ENCODE measurements at places on chromosomes 6 and 20.

- no peak for DNase-seq
Observed at GRCh38 chr6:91341473-91341872, 754.6 kb upstream of the MAP3K7 start.

GRCh38 chr6:158754738-158755137 is 64.4 kb downstream of the EZR start:
- DNase-seq = no peak

- DNase-seq = no peak
Observed at GRCh38 chr6:117143647-117144046, 121.7 kb upstream of the VGLL2 start.

DNA sequence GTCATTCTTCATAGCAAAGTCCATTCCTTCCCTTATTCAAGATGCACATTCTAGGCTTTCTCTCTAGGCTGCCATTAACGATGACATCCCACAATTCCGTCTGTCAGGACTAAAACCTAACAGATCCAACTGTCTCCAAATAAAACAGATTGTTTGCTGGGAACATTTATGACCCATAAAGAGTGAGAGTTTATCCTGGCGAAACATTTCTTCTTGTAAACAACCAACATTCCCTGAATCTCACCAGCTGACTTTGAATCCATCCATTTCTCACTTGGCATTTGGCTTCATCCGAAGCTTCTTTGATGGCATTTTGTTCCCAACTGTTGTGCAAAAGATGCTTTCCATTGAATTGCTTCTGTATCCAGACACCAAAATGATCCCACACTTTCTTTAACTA is 93.1 kb downstream of the OLIG3 start:
- no peak for DNase-seq

DNA sequence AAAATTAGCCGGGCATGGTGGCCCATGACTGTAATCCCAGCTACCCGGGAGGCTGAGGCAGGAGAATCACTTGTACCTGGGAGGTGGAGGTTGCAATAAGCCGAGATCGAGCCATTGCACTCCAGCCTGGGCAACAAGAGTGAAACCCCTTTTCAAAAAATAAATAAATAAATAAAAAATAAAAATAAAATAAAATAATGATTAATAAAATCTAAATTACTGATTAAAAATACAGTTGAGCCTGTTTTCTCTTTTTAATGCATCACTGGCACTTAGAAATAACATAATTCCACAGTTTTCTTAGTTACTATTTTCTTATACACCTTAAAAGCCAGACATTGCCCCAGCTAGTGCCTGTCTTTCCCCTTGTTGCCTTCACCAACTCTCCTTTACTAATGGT is 922.8 kb upstream of the GJE1 start:
- no peak for DNase-seq

GRCh38 chr20:31641391-31641790 is 3.7 kb downstream of the COX4I2 start:
- DNase-seq = no peak

DNA sequence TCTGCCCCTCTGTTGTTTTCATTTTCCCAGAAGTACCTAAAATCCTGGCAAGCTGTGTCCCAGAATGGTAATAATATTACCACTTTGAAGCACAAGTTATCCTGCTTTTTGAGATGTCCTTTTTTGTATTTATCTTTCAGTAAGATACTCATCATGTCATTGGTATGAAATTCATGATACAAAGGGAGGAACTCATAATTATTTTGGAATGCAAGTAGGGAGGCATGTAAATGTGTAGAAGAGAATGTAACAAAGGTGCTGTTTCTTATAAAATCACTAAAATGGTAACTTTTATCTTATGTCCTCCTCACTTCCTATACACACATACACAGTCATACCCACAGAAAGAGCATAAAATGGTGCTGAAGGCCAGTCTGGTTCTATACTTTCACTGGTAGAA is 109.9 kb downstream of the CD2AP start:
- no peak for DNase-seq

- DNase-seq = no peak
Observed at GRCh38 chr6:73929405-73929804, 233.4 kb downstream of the CD109 start.

DNA sequence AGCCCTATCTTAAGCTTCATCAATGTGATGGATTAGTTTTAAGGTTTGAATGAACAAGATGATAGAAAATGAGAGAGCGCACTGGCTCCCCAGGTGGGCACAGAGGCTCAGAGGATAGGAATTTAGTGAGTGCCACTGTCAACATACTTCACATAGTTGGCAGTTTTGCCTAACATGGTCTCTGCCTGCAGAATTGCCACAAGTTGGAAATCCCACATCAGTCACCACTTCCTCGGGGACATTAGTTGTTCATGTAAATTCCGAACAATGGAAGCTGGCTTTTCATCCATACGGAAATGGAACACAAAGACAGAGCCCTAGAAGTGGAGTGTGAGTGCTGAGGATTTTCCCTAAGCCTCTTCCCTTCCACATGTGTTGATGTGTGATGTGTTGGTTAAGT is 123.9 kb upstream of the PHACTR1 start:
- no peak for DNase-seq

- no peak for DNase-seq
Observed at GRCh38 chr20:51650685-51651134, 108.2 kb upstream of the NFATC2 start.

DNA sequence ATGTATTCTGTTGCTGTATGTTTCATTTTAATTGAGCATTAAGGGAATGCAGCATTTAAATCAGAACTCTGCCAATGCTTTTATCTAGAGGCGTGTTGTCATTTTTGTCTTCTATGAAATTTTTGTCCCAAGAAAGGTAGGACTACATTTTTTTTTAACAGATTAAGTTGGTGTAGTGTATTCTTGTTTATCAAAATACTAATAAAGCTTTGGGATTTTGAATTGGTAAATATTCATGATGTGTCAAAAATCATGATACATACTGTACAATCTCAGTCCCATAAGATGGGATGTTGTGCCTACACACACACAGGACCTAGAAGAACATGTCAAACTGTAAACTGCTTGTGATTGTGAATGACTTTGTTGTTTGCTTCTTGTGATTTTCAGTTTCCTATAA is 11.2 kb upstream of the HMGN4 start:
- no peak for DNase-seq

DNA sequence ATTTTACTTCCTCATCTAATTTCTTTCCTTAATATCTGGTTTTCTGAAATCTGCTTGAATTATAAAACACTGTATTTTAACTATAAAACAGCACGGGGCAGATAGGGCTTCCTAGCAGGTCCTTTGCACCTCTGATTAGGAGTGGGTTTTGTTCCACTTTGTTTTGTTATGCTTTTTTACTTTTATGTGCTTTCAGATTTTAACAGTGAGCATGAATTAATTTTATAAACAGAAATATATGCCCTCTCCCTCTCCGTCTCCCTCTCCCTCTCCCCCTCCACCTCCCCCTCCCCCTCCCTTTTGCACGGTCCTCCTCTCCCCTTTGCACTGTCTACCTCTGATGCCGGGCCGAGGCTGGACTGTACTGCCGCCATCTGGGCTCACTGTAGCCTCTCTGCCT is 14.3 kb downstream of the GPX6 start:
- no peak for DNase-seq

- DNase-seq = no peak
Observed at GRCh38 chr20:47438464-47439381, 63.0 kb upstream of the NCOA3 start.

GRCh38 chr20:32456869-32457478 is 98.8 kb downstream of the ASXL1 start:
- DNase-seq = peak; percentile 86

DNA sequence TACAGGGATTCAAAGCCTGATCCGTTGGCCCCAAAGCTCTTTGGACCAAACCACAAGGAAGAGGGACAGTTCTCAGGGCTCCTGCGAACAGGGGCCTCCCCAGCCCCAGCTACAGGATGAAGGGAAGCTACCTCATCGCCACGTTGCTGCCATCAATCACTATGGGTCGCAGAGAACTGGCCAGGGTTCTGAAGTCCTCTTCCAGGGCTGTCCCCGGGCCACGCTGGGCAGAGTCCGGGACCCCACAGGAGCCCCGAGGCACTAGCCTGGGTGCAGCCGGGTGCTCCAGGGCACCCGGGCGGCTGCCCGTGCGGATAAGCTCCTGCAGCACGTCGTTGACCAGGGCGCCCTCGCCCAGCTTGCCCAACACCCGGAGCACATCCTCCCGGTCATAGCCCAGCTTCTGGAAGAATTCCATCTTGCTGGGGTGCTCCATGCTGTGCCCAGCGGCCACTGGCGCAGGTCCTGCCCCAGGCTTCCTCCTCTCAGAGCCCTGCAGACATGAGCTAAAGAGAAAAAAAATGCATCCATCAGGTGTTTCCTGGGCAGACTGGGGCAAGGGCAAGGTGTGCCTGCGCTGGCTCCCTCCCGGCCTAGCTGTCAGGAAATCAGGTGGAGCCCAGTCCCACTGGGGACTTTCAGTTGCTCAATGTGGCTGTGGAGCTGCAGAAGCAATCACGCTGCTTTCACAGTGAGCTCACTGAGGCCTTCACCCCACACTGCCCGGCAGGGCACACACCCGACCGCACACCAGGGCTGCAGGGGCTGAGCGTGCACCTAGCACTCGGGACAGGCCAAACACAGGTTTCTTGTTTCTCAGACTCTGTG is 10.5 kb downstream of the ZC3H12D start:
- no peak for DNase-seq

DNA sequence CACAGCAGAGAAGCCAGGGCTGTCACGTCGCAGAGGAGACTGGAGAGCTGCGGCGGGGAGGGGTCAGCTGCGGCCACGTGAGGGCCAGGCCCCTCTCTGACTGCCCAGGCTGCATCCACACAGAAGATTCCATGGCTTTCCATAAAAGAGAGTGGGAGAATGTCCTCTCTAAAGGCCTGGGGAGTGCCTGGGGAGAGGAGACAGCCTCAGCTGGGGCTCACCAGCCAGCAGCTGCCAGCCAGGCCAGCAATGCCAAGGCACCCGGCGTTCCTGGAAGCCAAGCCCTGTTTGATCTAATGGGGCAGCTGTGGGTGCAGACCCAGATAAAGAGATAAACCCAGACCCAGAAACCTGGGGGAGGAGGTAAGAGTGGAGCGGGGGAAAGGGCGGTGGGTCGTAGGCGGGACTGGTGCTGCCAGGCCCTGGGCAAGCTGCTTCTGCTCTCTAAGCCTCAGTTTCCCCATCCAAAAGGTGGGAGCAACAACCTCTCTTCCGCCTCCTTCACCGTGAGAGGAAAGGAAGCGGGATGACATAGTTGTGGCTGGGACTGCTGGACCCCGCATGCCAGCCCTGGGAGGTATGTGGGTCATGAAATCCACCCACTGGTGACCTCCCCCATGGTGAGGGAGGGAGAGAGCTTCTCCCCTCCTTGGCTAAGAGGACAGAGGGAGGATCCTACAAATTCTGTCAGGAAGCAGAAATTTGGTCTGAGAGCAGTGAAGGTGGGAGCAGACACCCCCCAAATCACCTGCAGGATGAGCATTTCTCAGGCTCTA is 3.1 kb upstream of the OSBPL2 start:
- no peak for DNase-seq

DNA sequence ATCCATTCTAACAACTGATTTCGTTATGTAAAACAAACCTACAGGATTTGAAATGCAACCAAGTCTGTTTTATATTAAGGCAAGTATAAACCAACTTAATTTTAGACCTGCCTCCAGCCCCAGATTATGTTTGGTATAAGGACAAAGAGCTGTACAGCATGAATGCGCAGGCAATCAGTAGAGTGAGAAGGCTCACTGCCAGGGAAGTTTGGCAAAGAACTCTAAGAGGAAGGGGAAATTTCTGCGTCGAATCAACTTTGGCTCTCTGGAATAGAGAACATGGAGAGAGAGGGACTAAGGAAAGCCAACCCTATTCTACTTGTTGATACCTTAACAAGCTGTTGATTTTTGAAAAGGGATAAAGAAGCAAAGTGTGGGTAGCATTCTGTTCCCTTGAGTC is 96.9 kb upstream of the FOXO3 start:
- DNase-seq = no peak

DNA sequence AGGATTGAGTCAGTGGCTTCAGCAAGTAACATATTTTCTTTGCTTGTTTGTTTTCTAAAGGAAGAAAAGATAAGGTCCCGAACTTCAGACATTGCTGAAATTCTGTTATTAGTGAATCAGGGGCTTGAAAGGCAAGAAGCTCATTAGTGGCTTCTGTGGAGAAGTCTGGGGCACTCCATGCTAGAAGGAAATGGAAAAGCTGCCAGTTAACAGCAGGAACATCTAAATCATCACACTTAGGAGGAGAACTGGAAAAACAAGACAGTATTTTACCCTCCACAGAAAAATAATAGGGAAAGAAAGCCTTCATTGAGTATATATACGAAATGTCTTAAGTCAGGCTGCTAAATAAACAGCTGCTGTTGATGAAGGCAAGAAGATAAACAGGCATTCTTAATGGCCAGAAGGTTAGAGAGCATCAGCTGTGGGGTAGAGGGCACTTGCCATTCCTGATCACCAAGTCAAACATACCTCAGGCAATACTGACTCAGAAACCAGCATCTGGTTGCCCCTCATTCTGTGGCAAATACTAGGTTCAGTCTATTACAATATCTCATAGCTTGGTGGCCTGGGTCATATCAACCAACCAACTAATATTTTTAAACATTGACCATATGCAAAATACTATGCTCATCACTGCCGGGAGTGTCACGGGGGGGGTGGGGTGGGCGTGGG is 143.2 kb upstream of the TENT5A start:
- no peak for DNase-seq

GRCh38 chr20:18578581-18578980 is 9.3 kb upstream of the DTD1 start:
- no peak for DNase-seq

DNA sequence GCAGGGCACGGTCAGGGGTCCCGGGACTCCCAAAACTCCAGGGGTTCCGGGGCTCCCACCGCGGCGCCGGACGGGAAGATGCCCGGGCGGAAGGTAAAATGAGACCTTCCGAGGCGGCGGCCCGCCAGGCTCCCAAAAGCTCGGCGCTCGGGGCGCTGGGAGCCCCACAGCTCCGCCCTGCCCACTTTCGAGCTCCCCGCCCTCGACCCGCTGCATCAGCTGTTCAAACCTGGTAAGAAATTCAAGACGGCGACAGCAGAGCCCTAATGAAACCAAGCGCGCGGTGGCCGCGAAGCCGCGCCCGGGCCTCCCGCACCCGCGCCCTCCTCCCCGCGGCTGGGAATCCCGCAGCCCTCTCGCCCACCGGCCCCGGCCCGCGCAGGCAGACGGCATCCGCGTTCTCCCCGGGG is 369 bp downstream of the SLC4A11 start:
- peak; percentile 69 for DNase-seq

GRCh38 chr20:54079652-54080051 is 9.3 kb upstream of the BCAS1 start:
- no peak for DNase-seq

GRCh38 chr6:106637051-106637716 is 7.8 kb downstream of the QRSL1 start:
- no peak for DNase-seq

DNA sequence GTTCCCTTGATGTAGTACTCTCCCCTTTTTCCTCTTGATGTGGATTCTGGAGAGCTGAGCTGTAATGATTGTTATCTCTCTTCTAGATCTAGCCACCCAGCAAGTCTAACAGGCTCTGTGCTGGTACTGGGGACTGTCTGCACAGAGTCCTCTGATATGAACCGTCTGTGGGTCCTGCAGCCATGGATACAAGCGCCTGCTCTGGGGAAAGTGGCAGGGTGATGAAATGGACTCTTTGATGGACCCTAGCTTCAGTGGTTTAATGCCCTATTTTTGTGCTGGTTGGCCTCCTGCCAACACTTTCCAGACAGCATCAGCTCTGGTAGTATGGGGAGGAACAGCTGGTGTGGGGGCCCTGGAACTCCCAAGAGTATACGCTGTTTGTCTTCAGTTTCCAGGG is 216.3 kb downstream of the ADGRG6 start:
- no peak for DNase-seq

Data from WTC11 (cell line).